ENCODE measurements at places on chromosomes 5 and 9.

DNA sequence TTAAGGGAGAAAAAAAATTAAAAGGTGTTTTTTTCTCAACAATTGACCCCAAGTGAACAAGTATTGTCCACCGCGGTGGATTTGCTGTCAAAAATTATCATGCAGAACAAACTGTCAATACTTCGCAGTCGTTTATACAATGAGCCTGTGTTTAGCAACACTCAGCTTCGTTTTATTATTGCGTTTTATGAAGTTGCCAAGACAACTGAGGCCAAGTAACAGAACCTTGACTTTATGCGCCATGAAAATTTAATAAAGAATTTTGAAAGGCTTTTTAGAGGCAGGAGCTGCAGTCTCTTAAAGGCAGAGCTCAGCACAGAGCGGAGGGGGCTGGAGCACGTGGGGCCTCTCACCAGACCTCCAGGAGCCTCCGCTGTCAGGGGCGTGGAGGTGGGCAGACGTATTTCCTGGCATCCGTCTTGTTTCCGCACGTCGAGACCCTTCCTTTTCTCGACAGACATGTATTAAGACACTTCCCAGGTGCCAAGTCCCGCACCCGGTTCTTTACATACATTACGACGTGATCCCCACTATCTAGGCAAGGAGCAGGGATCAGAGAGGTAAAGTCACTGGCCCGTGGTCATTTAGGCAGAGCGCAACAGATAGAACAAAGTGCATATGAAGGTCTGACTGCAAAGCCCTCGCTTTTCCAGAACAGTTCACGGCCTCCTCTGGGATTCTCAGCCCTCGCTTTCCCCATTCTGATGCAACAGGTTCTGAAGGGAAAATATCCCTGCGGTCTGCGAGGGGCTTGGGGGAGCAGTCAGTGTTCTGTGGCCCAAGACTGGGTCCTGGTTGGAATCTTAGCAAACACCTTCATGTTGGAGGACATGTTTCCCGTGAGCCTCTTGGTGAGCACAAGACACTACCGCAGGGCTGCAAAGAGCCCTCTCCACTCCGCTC is 164.4 kb downstream of the DAB2IP start:
- DNase-seq = no peak

- no peak for DNase-seq
Measured at GRCh38 chr9:99818500-99818899, 3.2 kb upstream of the NR4A3 start.

DNA sequence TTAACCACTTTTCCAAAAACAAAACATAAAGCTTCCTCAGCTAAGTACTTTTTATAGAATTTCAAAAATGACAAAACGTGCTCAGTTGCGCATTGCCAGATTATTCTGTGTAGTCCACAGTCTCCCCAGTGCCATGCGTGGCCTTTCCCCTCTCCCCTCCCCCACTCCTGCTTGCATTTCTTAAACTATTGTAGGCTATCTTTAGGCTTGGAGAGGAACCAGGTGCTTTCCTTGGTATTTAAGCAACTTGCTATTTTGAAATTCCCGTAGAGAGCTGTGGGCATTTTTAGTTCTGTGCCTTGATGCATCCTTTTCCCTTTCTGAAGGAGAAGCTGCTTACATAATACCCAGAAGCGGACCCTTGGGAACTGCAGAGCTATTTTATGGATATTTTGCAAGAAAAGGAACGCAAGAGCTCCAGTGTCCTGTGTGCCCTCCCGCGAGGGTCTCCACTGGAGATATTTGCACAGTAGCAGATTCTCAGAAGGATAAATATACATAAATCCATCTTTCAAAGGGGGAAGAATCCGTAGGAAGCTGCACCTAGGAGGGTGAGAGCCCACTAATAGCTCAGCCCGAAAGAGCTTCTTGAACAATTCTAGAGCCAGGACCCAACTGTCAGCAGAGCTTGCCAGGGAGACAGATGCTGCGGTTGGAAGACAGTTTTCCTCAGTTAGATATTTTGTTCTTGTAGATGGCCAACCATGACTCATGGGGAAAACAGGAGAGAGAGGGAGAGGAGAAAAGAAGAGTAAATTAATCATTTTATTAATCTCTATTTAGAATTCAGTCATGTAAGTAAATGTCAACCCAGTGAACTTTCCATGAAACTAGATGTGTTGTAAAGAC is 1298.3 kb upstream of the WWC1 start:
- no peak for DNase-seq

DNA sequence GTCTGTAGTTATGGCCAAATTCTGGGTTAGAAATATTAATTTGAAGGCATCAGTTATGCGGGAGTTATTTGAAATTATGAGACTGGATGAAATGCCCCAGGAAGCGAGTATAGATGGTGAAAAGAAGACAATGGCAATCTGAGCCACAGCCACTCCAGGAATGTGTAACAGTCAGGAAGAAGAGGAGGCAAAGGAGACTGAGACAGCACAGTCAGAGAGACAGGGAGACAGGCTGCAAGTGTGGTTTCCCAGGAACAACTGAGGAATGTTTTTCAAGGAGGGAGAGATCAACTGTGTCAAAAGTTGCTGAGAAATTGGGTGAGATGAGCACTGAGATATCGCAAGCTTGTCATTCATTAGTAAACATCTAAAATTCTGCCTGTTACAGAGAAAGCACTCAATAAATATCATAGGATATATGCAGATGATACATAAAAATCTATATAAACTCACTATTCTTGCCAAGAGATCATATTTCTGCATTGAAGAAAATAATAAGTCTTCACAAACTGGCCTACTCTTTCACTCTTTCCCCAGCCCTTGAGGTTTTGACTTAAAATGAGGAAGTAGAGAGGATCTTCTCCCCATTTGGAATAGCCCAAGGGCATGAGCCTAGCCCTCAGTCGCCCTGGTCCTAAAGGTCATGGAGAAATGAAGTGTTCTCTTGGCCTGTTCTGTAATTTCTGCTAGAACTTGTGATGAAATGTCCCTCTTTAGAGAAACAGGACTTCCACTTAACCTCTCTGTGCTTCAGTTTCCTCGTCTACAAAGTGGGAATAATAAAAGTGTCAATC is 48.5 kb upstream of the RLN1 start:
- no peak for DNase-seq

DNA sequence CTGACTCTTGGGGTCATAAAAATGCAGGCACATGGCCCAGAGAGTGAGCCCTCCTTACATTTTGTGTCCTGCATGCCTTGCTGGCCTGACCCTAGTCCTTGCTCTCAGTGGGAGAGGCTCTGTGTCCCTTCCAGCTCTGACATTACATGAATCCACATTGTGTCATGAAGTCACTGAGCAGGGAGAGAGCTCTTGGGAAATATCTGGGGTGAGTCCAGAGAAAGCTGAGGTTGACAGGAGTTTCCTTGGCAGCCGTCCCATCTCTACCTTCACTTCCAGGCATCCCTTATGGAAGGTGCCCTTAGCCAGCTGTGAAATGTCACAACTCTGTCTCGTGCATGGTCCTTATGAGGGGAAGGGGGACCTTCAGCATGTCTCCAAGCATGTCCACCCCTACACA is 41.0 kb downstream of the FAT2 start:
- no peak for DNase-seq

DNA sequence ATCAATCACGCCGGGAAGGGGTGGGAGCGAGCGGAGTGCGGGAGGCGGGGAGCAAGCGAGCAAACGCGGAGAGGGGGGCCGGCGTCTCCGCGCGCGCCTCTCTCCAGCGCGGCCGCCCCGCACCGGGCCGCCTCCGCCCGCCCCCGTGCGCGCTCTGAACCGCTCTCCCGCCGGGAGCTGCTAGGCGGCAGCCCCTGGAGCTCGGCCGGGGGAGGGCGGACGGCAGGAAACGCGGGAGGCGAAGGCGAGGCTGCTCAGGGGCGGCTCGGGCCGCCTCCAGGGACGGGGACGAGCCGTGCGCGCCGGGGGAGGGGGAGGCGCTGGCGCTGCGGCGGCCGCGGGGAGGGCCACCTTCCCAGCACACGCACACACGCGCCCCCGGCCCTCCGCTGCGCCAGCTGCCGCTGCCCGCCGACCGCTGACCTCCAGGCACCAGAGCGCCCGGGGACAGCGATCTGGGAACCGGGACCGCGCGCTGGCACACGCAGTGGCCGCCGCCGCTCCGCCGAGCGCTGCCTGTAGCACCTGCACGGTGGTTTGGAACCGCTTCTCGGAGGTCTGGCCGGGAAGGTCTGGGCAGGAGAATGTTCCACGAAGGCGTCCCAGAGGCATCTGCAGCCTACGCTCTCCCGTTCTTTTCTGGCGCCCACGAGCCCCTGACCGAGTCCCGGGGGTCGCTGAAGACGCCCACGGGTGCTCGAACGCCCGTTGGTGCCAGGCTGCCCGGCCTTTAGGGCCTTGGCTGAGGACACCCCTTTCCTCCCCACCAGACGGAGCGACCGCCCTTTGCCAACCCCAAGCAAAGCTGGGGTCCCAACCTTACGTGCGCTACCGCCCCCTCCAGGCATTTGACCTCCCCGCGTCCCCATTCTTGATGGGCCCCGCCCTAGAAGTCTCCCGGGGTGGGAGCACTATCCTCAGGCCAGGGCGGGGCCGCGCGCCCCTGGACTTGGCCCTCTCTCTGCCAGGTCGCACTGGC is at the start of gene GABBR2:
Gene GABBR2 (minus strand): TSS at position 3 of the 979 bp plus-strand sequence. CDS start 198 bp downstream, outside the sequence.
- DNase-seq = no peak

DNA sequence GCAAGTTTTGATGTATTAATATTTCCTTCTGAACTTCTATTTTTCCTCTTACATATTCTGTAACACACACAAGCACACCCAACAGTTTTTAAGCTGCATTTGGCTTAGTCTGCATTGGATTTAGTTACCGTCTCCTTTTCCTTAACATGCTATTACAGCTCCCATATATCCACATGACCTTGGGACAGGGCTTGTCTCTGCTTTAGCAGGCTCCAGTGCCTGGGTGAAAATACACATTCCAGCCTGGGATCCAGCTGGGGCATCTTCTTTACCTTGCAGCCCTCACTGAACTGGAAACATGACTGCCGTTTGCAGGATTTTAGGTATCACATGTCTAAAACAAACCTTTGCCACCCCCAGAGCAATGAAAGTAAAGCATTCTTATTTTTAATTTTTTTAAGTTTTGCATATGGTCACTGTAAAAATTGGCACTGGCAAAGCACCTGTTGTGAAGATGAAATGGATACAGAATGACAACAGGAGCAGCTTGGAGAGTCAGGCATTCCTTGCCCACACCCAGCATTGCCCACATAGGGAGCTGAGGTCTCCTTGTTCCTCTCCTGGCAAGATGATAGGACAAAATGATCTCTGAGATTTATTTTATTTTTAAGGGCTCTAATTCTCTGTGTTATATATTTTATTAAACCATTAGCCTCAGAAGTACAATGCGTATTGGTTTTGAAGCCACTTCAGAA is 4.0 kb downstream of the GADD45G start:
- DNase-seq = no peak

- no peak for DNase-seq
Measured at GRCh38 chr5:61177070-61177469, 14.8 kb upstream of the SMIM15 start.

DNA sequence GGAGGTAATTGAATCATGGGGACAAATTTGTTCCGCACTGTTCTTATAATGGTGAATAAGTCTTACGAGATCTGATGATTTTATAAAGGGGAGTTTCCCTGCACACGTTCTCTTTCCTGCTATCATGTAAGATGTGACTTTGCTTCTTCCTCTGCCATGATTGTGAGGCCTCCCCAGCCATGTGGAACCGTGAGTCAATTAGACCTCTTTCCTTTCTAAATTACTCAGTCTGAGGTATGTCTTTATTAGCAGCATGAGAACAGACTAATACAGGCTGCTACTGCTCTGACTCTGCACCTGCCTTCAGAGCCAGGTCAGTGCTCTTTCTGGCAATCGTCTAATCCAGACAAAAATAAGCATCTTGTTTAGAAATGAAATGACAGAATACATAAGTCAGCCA is 479.2 kb upstream of the TUSC1 start:
- no peak for DNase-seq

DNA sequence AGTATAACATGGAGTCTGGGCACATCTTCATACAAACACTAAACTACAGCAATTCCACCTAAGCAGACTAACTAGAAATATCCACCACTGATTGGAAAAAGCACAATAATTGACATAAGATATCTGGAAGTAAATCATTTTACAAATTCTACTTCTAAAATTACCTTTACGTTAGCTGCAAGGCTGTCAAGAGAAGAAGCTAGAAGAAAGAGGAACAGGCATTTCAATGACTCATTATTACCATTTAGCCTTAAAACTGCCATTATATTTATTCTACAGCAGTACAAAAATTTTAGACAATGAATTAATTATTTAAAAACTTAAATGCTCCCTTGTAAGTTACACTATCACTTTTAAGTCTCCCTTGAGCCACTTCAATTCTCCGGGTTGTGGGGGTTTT is 43.4 kb upstream of the PLPP6 start:
- no peak for DNase-seq

DNA sequence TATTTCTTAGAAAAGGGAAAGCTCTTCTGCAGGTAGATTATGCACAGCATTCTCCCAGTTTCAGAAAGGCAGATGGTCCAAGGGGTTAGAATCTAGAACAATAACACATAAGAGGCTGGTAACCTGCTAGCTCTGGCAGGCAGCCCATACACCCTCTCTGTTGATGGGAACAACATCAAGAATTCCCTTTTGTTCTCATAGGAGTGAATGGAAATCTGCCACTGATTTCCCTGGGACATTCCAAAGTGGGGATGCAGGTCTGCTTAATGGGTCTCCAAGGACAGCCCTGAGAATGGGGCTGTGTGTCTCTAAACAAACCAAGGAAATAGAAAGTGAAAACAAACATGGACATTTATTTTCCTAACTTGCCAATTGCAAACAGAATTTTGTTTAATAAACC is 456.8 kb downstream of the EBF1 start:
- DNase-seq = no peak

- DNase-seq = no peak
Measured at GRCh38 chr9:33924978-33925797, 108.2 kb downstream of the UBE2R2 start.

DNA sequence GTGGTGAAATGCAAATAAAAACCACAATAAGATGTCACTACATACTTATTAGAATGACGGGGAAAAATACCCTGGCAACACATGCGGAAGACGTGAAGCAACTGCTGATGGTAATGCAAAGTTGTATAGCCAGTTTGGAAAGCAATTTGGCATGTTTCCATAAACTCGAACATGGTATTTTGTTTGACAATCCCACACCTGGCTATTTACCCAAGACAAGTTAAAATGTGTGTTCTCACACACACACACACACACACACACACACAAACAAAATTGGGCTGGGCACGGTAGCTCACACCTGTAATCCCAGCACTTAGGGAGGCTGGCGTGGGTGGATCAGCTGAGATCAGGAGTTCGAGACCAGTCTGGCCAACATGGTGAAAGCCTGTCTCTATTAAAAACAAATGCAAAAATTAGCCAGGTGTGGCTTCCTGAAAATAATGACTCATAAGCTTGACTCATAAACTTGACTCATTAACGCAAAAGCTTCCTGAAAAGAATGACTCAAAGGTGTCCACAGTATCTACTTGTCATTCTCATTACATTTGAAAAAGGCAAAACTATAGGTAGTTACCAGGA is 456.5 kb downstream of the CDH18 start:
- DNase-seq = no peak

GRCh38 chr9:12955510-12956163 is 180.8 kb downstream of the LURAP1L start:
- DNase-seq = no peak

GRCh38 chr9:111853450-111853827 is 43.2 kb upstream of the UGCG start:
- no peak for DNase-seq

GRCh38 chr5:176296-176823 is 14.9 kb upstream of the LRRC14B start:
- DNase-seq = no peak
